Activated CD8-positive, alpha-beta memory T cell treated with anti-CD3 and anti-CD28 coated beads, Interleukin-2, amount 50 U/mL, for 48 hours (primary cell): ENCODE measurements at places on chromosomes 7 and 10.

- no peak for DNase-seq
These were observed 302.0 kb downstream of the TFEC start for GRCh38 chr7:115728518-115728917.

DNA sequence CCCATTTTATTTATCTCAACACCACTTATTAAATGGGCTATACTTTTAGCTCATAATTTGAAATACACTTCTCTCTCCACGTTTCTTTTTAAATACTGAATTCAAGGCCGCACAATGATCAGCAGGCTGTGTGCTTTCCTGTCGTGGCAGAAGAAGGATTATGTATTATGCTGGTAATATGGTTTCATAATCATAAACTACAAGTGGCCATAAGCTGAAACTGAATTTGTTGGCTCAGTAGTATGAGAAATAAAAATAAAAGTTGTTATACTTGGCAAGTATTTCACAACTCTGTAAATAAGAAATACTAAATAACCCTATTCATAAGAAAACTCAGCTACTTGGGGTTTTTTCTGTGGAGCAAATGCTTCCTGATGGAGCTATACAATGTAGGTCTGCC, 313.6 kb downstream of the DOCK4 start:
- no peak for DNase-seq

- no peak for DNase-seq
These were observed 12.3 kb downstream of the TCF7L2 start for GRCh38 chr10:112962343-112962742.

- no peak for DNase-seq
These were observed 86.8 kb downstream of the FGFR2 start for GRCh38 chr10:121511460-121511859.

GRCh38 chr10:25758041-25758457, 176.0 kb upstream of the MYO3A start:
- no peak for DNase-seq

DNA sequence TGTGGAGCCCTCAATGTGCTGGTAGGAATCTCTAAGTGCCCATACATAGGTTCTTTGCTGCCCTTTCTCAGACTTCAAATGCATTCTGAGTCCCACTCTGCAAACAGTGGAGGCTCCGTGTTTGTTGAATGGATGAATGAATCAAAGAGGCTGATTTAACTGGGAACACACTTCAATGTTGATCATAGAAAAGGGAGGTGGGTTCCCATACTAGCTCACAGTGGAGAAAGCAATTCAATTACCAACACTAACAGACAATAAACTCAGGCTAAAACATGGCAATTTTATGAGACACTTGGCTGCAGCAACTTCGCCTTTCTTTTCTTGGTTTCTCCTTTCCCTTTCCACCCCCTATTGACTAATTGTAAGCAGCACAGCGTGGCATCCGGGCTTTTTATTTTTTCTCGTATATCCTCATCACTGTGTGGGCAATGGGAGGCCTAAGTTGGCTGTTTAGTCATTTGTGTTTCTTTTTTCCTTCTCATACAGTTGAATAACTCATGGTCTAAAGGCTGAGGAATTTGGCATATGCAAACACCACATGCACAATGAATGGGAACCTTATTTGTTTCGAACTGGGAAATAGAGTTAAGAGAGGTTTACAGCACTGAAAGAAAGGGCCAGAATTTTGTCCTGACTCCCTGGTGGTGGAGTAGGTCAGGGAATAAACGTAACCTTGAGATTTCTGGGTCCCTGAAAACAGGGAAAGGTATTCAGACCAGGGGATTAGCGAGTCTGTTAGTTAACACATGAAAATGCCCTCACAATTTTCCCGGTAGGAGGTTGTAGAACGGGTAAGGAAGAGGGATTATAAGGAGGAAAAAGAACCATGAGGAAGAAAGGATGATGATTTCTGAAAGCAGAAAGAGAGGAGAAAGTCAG, 858.5 kb downstream of the KCNMA1 start:
- DNase-seq: no peak

DNA sequence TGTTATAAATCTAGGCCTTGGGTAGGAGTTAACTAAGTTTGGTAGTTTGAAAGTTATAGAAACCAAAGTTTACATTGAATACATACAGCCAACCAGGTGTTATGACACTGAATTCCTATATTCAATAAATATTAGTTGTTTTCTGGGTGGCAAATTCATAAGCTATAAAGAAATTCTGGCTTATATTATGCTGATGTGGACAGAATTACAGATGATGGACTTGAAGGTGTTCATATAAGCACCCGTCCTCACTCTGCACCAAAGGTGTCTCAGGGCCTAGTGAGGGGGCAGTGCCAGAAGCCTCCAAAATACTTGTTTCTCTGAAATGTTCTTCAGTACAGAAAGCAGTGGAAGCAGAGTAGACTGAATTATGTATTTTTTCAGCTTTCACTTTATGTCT, 973.0 kb downstream of the CNTNAP2 start:
- no peak for DNase-seq

GRCh38 chr10:2927958-2928840, 139.1 kb upstream of the PFKP start:
- DNase-seq: peak; percentile 90

GRCh38 chr10:59361663-59362143, 646 bp downstream of the FAM13C start:
- DNase-seq: no peak

- no peak for DNase-seq
These were observed 68.1 kb upstream of the SLC39A12 start for GRCh38 chr10:17883621-17884020.

- DNase-seq: no peak
These were observed 26.8 kb upstream of the AQP1 start for GRCh38 chr7:30884881-30885280.

GRCh38 chr7:875051-875450, 1.3 kb upstream of the GET4 start:
- no peak for DNase-seq

DNA sequence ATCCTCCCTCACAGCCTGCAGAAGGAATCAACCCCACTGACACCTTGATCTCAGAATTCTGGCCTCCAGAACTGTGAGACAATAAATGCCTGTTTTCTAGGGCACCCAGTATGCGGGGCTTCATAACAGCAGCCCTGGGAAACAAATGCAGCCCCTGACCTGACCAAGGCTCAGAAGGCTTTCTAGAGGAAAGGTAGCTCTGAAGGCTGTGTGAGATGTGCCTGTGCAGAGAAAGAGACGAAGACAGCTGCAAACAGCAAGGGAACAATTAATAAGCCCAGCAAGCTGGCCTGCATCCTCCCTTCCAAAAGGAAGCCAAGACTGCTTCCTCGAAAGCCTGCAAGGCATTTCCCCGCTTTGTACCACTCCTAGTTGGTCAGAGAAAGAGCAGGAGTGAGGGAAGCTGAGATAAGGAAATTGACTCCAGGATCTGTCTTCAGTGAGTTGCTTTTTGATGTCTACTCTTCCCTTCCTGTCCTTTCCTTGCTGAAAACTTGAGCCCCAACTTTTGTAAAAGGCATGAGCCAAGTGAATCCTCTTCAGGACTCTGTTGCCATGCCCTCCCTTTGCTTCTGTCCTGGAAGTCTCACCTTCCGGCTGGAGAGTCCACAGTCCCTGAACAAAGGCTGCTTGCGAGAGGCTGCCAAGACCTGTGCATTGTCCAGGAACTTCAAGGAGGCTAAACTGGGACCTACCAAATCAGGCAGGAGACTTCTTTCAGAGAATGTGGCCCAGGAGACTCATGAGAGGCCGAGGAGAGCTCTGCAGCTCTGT, 71.2 kb upstream of the ARID5B start:
- DNase-seq: no peak

GRCh38 chr7:90298145-90299038, 22.7 kb downstream of the FAM237B start:
- DNase-seq: no peak

- no peak for DNase-seq
These were observed 12.3 kb downstream of the SCART1 start for GRCh38 chr10:133465950-133466474.

DNA sequence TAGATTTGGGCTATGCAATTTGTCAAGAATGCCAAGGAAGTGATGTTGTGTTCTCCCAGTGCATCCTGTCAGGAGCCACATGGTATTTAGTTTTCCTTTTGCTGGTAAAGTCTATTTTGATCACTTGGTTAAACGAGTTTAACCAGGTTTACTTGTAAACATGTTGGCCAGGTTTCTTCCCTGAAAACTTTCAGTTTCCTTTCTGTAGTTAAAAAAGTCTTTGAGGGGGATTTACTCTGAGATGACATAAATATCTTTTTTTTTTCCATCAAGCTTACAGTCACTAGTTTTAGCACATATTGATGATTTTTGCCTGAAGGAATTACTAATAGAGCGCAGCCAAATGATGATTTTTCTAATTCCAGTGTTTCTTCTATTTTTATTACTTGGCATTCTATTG, 320.5 kb downstream of the PHF14 start:
- DNase-seq: no peak

GRCh38 chr10:97737770-97738265, 890 bp downstream of the ZFYVE27 start:
- no peak for DNase-seq

DNA sequence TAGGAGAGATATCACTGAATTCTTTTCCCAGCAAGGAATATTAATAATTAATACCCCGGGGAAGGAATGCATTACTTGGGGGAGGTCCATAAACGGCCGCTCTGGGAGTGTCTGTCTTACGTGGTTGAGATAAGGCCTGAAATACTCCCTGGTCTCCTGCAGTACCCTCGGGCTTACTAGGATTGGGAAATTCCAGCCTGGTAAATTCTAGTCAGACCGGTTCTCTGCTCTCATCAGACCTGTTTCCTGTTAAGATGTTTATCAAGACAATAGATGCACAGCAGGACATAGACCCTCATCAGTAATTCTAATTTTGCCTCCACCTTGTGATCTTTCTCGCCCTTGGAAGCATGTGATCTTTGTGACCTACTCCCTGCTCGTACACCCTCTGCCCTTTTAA, 162.8 kb upstream of the KCND2 start:
- DNase-seq: no peak

GRCh38 chr7:106041140-106041717, 70.9 kb downstream of the SYPL1 start:
- DNase-seq: no peak

GRCh38 chr10:13658871-13659685, 72.3 kb downstream of the PRPF18 start:
- no peak for DNase-seq

GRCh38 chr10:63437116-63437949, 28.4 kb downstream of the JMJD1C start:
- no peak for DNase-seq

DNA sequence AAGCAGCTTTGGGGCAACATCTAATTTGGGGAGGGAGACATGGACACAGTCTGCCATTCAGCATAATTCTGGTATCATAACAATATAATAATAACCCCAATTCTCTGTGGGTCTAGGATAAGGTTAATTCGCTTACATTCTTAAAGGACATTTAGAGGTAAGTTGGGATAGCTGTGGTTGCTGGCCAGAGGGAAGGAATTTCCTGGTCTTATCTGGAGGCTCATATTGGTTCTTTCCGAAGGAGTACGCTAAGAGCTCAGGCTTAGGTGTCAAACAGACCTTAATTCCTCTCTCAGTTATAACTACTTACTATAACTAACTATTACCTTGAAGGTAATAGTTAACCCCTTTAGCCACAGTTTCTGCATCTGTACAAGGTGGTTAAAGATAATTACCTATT, 68.8 kb downstream of the SPAG6 start:
- no peak for DNase-seq

DNA sequence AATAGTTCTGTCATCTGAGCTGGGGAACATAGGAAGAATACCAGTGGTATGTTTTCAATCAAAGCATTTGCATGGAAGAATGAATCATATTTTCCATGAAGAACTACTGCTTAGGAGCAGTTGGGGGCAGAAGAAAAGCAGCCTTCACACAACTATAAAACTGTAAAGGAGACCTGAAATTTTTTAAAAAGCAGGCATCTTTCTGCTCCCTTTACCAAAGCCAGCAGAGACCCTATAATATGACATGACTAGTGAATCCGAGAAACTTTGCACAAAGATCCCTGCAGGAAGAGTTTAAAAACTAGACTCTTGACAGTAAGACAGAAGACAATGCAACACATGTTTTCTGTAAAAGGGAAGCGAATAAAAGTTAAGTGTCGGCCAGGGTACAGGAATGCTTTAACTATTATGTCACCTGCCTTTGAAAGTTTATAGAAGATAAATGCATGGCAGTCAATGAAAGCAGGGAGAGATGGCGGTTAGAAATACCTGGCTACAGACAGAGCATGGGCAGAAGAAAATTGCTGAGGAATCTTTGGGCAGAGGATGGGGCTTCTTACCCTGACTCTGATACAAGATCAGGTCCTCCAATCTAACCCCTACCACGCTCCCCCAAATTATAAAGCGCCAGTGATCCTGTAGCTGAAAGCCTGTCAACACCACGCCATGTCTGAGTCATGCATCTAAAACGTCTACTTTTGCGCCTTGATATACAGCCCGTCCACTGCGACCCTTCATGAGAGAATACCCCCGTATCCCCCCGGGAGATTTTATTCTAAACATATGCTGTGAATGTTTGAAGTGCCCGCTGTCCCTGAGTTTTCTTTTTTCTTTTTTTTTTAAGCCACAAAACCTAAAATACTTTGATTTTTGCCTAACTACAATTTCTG, 93.1 kb downstream of the GLI3 start:
- DNase-seq: no peak

GRCh38 chr7:31910191-31910590, 160.0 kb downstream of the PDE1C start:
- DNase-seq: no peak

- DNase-seq: no peak
These were observed 139.2 kb downstream of the SLIT1 start for GRCh38 chr10:97046456-97047082.

DNA sequence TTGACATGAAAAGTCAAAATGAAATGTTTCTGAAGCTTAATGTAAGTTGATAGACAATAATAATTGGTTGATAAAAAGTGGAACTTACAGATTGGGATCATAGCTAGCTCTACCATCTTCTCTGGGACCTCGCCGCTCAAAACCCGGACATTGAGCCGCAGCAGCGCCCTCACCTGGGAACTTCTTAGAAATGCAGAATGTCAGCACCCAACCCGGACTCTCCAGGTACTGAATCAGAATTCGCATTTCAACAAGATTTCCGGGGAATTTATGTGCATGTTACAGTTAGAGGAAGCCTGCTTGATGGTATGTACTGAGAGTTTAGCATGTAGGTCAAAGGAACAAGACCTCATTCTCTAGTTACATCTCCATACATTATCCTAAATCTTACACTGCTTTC, 36.7 kb upstream of the ABLIM1 start:
- peak; percentile 70 for DNase-seq
